ENCODE measurements at places on chromosomes 2 and 18.

GRCh38 chr2:216478151-216478550, 20.5 kb upstream of the RPL37A start:
- no peak for DNase-seq

GRCh38 chr2:207122651-207123334, 43.0 kb downstream of the KLF7 start:
- no peak for DNase-seq

- no peak for DNase-seq
Measured at GRCh38 chr18:5097116-5097703, 99.8 kb downstream of the AKAIN1 start.

- no peak for DNase-seq
Measured at GRCh38 chr2:9071584-9072124, 68.2 kb upstream of the MBOAT2 start.

- DNase-seq = no peak
Measured at GRCh38 chr2:1210352-1210751, 202.9 kb upstream of the TPO start.

DNA sequence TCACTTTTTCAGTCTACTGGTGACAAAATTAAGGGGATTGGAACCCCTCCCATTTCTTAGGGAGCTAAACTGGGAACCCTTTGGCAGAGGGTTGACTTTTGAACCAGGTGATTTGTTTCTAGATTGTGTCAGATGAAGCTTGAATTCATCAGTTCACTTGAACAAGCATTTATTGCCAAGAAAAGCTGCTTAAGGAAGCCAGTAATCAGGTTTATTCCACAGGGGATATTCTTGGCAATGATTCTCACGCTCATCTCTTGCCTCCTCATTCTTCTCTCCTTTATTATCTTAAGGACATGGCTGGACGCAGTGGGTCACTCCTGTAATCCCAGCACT, 101.0 kb downstream of the ALPK2 start:
- DNase-seq = peak; percentile 56

- no peak for DNase-seq
Measured at GRCh38 chr2:148022882-148023281, 2.0 kb downstream of the MBD5 start.

DNA sequence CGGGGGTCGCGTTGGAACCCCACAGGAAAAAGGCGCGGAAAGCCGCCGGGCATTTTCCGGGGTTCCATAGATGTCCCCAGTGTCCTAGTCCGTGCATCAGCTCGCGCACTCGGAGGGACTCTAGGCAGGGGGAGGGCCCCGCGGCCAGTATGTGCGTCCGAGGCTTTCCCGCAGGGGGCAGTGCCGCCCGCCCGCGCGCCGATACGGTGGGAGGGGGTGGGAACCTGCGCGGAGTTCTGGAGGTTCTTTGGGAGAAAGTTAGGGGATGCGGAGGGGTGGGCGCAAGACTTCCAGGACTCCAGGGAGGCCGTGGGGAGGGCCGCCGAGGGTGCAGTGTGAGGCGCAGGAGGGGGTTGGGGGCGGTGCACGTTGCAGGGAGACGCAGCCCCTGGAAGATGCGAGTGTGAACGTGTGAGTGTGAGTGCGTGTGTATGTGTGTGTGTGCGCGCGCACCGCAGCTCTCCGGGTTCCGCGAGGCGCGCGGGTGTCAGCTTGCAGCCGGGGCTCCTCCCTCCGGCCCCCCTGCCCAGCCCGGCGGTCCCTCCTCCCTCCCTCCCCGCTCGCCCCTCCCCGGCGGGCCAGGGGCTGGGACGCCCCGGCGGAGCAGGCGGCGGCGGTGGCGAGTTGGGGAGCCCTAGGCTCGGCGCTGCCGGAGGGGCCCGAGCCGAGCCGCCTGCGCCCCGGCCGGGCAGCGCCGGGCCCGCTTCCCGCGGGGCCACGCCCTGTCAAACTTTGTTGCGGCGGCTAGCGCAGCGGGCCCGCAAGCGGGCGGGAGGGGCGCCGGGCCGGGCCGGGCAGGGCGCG, at the start of gene TCF7L1:
Gene TCF7L1 (plus strand): TSS at position 559 of the 804 bp plus-strand sequence. CDS start 293 bp downstream, outside the sequence.
- DNase-seq = peak; percentile 89

- DNase-seq = no peak
Measured at GRCh38 chr18:31711365-31712172, 27.2 kb upstream of the B4GALT6 start.

GRCh38 chr2:128640166-128640844, 321.6 kb upstream of the HS6ST1 start:
- peak; percentile 1 for DNase-seq

- DNase-seq = no peak
Measured at GRCh38 chr2:172819943-172820342, 84.3 kb downstream of the RAPGEF4 start.
